ENCODE measurements at places on chromosomes 7 and 10.

- no peak for DNase-seq
These were observed 12.4 kb downstream of the CTBP2 start for GRCh38 chr10:125147971-125148439.

DNA sequence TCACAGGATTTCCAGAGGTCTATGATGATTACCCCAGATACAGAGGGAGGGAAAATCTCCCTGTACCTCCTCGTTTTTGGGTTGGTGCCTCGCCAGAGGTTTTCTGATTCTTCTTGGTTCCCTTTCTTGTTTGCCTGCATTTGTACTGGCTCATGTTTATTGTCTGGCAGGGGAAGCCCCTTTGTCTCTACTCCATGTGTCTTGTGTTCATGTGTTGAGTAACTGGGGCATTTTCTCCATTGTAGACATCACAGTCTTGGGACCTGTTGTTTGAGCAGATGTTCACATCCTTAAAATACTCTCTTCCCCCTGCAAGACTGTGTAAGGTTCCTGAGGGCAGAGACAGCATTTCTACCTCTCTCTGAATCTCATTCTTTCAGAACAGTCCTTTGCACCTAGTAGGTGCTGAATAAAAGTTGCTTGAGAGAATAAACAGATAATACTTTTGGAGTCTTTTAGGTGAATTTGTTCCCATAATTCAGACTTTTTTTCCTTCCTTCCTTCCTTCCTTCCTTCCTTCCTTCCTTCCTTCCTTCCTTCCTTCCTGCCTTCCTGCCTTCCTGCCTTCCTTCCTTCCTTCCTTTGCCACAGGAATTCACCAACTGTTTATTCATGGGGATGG lies 25.1 kb downstream of the CDK14 start:
- no peak for DNase-seq

- no peak for DNase-seq
These were observed 45.2 kb downstream of the TRRAP start for GRCh38 chr7:98923512-98923911.

DNA sequence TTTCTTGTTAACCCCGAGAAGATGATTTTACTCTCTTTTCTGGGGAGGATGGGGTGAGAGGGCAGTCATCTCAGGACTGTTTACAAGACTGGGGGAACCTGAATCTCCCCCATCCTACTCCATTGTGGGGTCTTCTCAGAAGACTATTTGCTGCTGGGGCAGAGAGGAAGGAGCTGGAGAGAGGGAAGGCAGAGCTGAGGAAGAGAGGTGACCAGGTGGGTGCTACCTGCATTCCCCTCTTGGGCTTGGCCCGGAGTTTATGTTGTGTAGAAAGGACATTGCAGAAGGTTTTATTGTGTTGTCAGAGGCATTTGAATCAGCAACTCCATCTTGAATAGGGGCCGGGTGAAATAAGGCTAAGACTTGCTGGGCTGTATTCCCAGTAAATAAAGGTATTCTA lies 247.1 kb upstream of the GALNT17 start:
- no peak for DNase-seq
